Germinal center (tissue), 1 donor: ENCODE measurements at places on chromosomes 16 and 17.
A peak's percentile ranks its signal among the peaks of the same experiment; 100 is the strongest.

DNA sequence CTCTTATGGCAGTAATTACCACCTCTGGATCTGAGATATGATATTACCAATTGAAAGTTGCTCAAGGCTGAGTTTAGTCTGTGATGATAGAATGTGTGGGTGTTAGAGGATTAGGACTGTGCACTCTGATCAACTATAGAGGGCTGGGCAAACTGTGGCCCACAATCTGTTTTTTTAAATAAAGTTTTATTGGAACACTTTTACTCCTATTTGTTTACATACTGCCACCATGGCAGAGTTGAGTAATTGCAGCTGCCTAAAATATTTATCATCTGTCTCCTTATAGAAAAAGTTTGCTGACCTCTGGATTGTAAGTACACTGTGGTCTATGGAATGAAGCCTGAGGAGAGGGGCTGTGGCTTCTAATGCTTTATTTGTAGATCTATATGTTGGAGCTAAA lies 71.5 kb upstream of the N4BP1 start:
- no peak for DNase-seq

- no peak for DNase-seq
Observed at GRCh38 chr17:16273929-16274339, 56.9 kb downstream of the PIGL start.

- no peak for DNase-seq
Observed at GRCh38 chr17:13044572-13045065, 26.8 kb upstream of the ELAC2 start.

DNA sequence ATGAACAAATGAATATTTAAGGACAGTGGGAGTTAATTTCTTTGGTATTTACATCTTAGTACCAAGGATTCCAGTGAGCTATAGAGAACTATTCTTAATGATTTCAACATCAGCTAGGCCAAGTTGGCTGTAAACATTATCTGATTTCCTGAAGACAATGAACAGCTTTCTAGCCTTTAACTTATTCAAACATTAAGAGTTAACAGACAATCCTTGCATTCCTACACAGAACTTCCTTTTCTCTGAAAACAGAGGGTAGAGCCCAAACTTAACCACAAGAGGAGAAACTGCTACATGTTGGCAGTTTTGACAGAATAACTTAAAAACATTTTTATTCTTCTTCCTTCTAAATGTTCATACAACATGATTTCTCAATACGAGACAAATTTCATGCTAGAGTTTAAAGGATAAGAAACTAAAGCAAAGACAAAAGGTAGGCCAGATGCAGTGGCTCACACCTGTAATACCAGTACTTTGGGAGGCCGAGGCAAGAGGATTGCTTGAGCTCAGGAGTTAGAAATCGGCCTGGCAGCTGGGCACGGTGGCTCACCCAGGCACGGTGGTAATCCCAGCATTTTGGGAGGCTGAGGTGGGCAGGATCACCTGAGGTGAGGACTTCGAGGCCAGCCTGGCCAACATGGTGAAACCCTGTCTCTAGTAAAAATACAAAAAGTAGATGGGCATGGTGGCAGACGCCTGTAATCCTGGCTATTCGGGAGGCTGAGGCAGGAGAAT lies 4.4 kb downstream of the CRLF3 start:
- DNase-seq, result no peak

GRCh38 chr16:10250137-10250828 lies 68.1 kb upstream of the GRIN2A start:
- no peak for DNase-seq

- DNase-seq, result no peak
Observed at GRCh38 chr17:61732169-61732568, 131.2 kb downstream of the BRIP1 start.

DNA sequence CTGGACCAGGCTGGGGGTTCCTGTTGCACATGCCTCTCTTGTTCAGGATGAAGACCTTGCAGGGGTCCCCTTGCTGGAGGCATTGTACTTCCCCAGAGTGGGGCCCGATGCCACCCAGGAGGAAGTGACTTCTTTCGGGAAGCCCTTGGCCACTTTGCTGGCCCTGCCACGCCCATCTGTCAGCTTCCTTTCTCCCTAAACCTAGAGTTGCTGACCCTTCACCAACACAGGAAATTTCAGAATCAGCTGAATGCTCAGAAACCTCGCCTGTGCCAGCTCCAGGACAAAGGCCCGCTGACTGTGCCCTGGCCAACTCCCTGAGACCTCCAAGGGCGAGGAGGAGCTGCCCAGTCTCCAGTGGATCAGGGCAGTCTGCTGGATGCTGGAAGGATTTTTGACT lies 26.7 kb downstream of the WNT9B start:
- DNase-seq, result no peak

GRCh38 chr17:65627891-65628643 lies 66.6 kb upstream of the AXIN2 start:
- no peak for DNase-seq

- DNase-seq, result peak; percentile 62
Observed at GRCh38 chr16:87297918-87298631, 19.1 kb downstream of the C16orf95 start.

GRCh38 chr16:51399908-51400670 lies 249.0 kb upstream of the SALL1 start:
- DNase-seq, result no peak

GRCh38 chr16:70711211-70712031 lies 25.6 kb upstream of the MTSS2 start:
- no peak for DNase-seq

DNA sequence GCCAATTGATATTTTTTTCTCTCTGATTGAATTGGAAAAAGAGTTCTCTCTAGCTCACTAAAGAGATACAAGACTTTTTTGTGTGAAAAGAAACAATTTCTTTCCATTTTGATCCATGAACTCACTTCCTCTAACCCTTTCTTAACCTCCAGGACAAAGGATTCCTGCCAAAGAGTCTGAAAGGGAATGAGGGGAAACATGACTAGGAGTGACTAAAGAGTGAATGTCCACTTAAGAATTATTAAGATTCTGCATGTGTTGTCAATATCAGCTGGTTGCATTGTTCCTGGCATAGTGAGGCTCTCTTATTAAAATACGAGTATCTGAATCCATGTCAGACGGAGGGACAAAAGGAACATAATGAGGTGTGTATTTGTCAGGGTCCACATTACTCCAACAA lies 344.7 kb downstream of the GRIN2A start:
- no peak for DNase-seq

DNA sequence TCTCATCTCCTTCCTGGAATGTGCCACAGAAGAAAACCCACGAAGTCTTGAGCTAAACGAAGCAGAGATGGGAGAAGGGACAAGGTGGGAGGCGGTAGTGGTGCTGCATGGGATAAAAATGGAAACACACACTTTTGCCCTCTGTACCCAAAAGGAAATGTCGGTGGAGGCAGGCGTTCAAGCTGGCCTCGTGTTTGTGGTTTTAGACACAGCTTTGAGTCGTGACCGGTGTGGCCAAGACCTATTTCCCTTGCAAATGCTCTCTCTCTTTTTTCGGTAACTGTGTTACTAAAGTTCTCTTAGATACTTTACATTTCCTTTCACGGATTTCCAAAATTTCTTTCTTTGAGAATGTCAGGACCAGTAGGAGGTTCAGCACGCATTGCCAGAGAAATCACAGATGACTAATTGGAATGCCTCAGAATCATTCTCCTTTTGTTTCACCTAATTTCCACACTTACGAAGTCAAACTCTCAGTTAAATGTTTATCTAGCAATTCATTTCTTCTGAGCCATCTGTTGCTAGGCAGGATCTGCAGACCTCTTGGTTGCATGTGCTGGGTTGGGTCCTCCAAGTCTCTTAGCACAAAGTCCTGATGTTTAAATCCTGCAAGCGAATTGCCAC lies 412.3 kb downstream of the MAF start:
- no peak for DNase-seq

- DNase-seq, result peak; percentile 49
Observed at GRCh38 chr16:66474750-66475199, 47.7 kb downstream of the BEAN1 start.

- DNase-seq, result no peak
Observed at GRCh38 chr16:72957303-72958277, 90.3 kb downstream of the ZFHX3 start.

DNA sequence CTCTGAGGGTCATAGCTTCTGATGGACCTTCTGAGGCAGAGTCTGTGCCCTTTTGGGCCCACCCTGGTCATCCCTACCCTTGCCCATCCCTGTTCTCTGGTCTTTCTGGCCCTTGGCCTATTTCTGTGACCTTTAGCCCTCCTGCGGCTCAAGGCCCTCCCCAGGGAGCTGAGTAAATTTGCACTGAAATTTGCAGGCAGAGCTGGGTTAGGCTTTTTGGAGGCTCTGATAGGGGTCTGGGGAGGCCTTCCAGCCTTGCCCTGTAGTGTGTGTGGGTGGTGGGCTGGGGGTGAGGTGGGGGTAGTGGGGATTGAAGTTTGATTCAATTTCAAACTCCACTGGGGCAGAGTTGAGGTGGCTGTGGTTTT lies 17.8 kb downstream of the RARA start:
- no peak for DNase-seq

DNA sequence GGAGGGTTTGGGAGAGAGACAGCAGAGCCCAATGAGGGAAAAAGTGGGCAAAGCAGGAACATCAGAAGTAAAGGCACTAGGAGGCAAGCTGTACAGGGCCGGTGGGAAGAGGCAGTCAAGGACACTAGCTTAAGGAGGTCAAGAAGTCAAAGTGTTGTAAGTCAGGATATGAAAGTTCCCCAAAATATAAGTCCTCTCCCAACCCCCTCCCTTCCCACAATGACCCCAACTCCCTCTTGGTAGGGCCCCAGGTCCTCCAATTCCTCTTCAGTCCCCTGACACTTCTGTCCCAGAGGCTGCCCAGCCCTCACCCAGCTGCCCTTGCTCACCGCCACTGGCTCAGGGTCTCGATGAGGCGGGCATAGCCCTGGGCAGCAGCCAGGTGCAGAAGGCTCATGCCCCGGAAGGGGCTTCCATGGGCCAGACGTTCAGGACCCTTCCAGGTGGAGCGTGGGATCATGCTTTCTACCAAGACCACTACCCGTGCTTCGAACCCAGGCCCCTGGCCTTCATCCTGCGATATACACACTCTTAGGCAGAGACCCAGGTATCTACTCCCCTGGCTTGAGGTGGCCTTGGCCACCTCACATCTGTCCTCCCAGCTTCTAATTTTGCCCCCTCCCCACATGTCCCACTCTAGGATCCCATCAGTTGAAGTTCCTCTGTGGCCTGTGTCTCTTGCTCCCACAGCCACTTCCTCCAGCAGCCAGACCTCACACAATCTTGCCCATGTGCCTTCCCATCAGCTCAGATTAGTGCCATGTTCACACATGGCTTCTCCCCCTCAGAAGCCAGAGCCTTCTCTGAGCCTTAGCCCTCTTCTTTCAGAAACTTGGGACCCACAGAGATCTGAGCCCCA lies 5.9 kb upstream of the SPAG7 start:
- no peak for DNase-seq

DNA sequence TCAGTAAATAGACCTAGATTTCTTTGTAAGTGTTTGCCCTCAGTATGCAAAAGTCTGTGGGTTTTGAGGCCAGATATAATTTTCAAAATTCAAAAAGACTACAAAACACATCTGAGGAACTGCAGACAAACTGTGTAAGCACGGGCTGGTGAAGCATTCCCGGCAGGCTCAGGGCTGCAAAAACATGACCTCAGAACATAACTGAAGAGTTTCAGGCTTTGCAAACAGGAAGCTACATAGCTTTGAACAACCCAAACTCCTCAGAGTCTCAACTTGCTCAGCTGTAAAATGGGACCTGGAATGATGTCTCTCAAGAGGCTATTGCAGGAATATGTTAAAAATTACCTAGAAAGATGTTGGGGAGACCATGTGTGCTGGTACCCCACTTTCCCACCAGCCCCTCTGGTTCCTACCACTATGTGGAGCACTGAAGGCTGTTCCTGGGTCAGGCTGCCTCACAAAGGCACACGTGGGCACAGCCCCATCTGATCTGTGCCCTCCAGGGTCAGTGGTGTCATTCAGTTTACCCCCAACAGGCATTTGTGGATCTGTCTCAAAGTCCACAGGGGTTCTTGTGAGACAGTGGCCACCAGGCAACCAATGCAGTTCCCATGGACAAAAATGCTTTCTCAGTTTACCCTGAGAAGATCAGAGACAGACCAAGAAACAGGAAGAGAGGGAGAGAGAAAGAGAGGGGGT lies 72.9 kb downstream of the CREBBP start:
- DNase-seq, result no peak

- DNase-seq, result no peak
Observed at GRCh38 chr17:47218896-47219430, 9.8 kb downstream of the MYL4 start.

- no peak for DNase-seq
Observed at GRCh38 chr16:16083421-16084156, 134.2 kb downstream of the ABCC1 start.

DNA sequence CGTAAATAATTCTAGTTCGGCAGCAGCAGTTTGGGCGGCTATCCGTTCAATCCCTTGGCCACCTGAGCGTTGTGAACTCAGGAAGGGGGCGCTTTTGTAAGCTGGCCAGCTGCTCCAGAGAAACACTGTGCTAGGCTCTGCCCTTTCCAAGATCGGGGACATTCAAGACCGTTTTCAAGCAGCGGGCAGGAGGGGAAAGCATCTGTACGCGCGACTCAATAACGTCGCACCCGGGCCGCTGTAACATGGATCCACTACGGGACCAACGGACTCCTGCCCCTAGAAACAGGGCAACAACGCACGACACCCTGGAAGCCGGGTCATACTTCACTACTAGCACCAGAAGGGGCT lies 463 bp downstream of the TOP2A start:
- no peak for DNase-seq
